IMR-90 (cell line): ENCODE measurements at places on chromosomes 3 and 15. TPM values are rescaled to one million over a fixed set of nuclear protein-coding genes. Genes with fewer than 3 reads are reported as not detected.

Gene NEK10
- 1.4 and 2.2 TPM in 2 replicates for polyA plus RNA-seq

Gene STRC
- polyA plus RNA-seq = 0.20 TPM in 1 of 2 replicates, not detected in the other

Gene ZPLD1
- polyA plus RNA-seq = 0.03 TPM in 1 of 2 replicates, not detected in the other

DNA sequence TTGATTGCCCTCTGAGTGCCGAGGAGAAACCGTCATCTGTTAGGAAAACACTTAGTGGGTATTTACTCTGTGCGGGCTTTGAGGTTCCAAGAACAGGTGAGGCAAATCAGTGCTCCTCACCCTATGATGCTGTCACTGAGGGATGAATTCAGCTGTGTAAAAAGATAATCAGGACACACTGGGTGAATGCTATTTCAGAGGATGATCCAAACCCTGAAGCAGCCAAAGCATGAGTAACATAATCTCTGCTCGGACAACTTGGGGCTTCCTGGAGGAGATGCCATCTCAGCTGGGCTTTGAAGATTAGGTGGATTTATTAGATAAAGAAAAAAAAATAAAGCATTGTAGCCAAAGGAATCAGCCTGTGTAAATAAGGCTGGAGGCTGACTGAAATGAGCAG is 10.5 kb upstream of the GADL1 start:
- DNase-seq = peak; percentile 20

DNA sequence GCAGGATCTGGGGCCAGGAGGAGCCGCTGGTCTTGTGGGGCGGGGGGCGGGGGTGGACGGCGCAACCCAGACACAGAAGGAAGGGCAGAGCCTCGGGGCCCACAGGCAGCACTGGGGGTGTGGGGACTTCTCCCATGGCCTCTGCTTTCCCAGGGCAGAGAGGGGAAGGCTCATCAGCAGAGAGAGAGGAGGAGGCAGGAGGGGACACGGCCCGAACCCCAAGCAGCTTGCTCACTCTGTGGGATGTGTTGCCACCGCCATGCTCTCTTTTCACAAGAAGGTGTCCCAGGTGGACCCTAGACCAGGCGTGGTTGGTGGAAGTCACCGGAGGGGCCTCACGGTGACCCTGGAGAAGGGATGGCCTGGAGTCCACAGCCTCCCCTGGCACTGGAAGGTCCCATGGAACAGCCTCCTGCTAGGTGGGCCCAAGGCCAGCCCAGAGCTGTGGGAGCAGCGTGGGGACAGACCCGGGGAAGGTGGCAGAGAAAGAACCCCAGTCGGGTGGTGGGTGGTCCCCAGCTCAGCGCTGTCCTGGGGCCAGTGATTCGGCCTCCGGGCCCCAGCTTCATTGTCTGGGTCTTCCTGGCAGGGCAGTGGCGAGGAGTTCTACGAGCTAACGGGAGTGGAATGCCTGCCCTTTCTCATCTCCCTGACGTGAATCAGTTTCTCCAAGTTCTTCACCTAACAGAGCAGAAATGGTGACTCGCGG is 46.8 kb upstream of the PCSK6 start:
- no peak for DNase-seq

DNA sequence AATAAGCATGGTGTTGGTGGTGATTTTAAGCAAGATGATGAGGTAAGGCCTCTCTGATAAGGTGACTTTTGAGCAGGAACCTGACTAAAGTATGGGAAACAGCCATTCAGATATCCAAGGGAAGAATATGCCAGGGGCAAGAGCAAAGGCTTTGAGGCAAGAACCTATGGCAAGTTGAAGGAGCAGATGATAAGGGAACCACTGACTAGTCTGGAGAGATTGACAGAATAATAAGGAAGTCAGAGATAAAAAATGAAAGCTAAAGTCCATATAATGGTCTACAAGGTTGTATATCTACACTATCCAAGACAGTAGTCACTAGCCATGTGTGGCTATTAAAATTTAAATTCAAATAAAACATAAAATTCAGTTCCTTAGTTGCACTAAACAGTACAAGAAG is 2.5 kb upstream of the C3orf38 start:
- DNase-seq = no peak

GRCh38 chr15:68967948-68968347 is 37.6 kb downstream of the SPESP1 start:
- no peak for DNase-seq
